ENCODE measurements at places on chromosomes 11 and 22.

- DNase-seq: no peak
Measured at GRCh38 chr22:23722724-23723123, 28.2 kb downstream of the ZNF70 start.

DNA sequence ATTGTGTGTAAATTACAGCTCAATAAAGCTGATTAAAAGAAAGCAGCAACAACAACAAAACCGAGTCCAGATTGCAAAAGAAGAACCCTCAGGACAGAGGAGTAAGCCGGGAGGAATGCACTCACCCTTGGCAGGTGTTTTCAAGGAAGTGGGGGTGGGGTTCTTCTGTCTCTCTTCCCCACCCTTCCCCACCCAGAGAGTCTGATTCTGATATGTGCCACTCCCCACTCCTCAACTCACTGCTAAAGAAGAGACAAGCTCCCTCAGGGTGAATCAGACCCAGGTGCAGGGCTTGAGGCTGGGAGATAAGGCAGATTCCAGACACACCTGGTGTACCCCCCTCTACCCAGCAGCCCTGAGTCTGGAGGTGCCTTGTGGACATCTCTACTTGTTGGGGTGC lies 38.4 kb upstream of the PHF21A start:
- no peak for DNase-seq

DNA sequence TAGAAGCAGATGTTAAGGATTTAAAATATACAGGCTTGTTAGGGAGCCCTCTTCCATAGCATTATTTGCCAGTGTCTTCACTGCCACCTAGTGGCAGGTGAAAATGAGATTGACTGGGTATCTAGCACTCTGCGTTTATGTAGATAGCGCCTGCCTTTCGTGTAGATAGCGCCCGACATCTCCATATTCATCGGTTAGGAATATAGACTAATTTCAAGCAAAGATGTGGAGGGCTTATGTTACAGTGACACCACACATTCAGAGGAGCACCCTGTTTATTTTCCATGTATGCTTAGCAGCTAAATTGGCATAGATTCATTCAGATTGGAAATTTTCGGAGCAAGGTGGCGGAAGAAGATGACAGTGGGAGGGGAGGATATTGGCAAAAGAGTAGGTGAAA lies 72.0 kb downstream of the SLC5A12 start:
- no peak for DNase-seq

GRCh38 chr11:115656669-115657068 lies 152.5 kb upstream of the CADM1 start:
- DNase-seq: no peak

GRCh38 chr11:110955776-110956175 lies 243.5 kb upstream of the ARHGAP20 start:
- no peak for DNase-seq

DNA sequence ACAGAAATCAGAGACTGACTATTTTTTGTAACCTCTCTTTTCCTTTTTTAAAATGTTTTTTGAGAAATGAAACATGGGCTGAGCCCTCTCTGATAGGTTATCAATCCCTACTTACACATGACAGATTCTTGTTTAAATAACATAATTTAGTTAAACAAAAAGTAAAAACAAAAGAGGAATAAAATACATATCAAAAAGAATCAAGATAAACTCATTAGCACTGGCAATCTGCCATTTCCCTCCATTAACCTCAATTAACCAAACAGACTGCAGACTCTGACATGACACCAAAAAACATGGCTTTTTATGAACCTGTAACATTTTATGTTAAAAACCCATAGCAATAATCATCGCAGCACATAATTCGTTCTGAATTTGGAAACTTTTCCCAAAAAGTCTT lies 284.4 kb upstream of the MTNR1B start:
- no peak for DNase-seq
